ENCODE measurements at places on chromosomes 16 and 17.
A peak's percentile ranks its signal among the peaks of the same experiment; 100 is the strongest.

DNA sequence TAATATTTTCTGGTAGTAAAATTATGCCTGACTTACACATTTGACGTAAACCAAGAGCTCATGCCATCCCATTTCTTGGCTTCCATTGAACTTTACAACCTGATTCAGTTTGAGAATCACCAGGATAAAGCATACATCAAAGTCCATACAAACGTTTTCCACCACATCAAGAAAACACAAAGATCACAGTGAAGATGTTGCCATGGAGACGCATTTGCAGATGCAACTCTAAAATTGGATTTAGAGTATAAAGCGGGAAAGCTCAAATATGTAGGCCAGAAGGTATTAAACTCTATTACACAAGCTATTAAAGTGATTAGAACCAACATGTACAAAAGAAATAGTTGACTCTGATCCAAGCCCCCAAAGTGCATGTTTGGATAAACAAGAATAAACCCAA lies 10.4 kb downstream of the C16orf46 start:
- no peak for DNase-seq

GRCh38 chr16:50721549-50722404 lies 20.1 kb upstream of the CYLD start:
- no peak for DNase-seq

GRCh38 chr16:86975445-86975844 lies 341.7 kb downstream of the C16orf95 start:
- DNase-seq: no peak

GRCh38 chr16:51542981-51543815 lies 392.1 kb upstream of the SALL1 start:
- DNase-seq: no peak

- DNase-seq: no peak
Measured at GRCh38 chr17:40498281-40499084, 2.9 kb downstream of the TNS4 start.

DNA sequence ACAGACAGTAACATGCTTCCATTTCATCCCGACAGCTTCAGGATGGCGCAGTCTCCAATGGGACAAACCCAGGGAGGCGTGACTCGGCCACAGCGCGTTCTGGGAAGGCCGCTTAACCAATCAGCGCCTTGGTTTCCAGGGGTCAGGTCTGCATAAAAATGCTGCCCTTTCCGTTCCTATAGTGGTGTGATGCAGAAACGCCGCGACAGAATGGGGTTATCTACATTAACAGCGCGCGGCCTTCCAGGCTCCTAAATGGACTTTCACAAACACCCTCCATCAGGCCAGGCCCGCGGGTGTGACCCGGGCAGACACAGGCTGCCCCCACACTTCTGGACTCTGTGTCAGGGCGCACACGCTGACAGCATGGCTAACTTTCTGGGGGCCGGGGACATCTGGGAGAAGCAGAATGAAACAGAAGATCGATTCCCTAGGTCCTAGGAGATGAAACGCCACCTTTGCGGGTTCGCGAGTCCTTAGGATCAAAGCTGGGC lies 792 bp downstream of the TMEM231 start:
- DNase-seq: peak; percentile 5

DNA sequence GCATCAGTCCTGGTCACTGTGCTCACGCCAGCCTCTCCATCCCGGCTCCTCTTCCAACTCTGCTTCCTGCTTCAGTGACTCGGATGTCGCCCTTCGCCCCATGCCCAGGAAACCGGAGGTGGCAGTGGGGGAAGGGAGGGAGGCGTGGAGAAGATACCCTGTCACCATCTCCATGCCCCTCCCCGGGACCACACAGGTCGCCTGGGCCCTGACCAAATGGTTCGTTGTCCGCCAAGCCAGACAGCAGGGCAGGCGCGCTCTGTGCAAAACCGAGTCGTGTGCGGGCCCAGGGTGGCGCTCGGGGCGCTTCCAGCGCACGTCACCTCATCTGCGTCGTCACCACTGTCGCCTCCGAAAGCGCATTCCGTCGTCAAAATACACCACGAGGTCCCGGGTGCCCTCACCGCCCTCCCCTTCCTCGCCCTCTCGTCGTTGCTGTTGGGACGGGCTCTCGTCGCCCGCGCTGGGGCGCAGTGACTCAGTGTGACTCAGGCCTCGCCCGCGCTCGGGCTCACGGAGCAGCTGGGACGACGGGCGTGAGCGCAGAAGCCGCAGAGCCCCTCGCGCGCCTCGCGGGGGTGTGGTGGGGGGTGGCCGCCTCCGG lies 39.2 kb downstream of the ZNF778 start:
- no peak for DNase-seq

GRCh38 chr16:49588729-49589384 lies 215.3 kb downstream of the C16orf78 start:
- DNase-seq: no peak

DNA sequence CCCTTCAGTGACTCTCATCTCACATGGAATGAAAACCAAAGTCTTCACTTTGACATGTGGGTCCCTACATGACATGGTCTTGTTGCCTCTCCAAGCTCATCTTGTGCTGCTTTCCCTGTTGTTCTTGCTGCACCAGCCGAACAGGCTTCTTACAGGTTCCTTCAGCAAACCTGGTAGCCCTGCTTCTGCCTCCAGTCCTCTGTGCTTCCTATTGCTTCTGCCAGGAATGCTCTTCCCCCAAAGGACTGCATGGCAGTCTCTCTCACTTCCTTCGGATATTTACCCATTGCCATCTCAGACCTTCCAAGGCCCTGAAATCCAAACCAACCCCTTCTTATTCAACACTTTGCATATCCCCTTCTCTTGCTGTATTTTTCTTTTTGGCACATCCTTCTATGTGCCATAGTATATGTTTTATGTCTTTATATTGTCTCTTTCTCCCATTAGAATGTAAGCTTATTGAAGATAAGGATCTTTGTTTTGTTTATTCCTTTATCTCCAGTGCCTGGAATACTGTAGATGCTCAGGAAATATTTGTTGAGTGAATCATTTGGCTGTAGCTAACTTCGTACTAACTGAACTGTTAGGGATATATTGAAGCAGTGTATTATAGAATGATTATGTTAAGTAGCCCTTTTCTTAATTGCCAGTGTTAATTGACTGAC lies 57.9 kb upstream of the SLC12A3 start:
- no peak for DNase-seq

GRCh38 chr16:78705694-78706093 lies 606.2 kb downstream of the WWOX start:
- no peak for DNase-seq

DNA sequence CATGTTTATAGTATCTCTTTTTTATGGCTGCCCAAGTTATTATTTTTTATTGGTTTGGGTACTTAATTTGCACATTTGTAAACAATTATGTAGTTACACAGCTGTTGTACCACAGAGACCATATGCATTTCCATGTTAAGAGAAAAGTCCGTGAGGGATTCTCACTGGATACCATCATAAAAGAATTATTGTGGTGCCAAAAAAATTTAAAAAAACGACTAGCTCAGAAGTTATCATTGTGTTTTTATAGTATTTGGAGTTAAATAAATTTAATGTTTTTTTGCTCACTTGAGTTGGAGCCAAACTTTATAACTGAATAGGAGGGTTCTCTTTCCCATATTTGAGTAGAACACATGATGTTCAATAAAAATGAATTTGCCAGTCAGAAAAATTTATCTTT lies 618.7 kb downstream of the WWOX start:
- no peak for DNase-seq

- DNase-seq: no peak
Measured at GRCh38 chr16:50299508-50300105, 33.3 kb downstream of the ADCY7 start.

- DNase-seq: no peak
Measured at GRCh38 chr16:83602761-83603722, 204.7 kb upstream of the HSBP1 start.

DNA sequence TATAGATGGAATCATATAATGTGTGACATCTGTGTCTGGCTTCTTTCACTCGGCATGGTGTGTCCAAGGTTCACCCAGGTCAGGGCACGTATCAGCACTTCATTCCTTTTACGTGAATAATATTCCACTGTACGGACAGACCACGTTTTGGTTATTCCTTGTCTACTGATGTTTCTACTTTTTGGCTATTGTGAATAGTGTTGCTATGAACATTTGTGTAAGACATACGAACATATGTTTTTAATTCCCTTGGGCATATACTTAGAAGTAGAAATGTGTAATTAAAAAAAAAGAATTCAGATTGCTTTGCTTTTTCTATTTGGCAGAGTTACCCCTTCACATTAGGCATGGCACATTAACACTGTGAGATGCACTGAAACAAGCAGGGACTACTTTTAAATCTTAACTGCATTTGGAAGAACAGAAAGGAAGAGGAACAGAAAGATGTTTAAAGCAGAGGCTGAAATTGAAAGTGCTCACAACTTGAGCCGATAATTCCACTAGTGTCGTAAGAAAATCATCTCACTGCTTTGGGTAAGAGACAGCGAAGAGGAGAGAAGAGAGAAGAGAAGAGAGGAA lies 105.3 kb downstream of the VPS53 start:
- no peak for DNase-seq

Data from NCI-H2081 treated with DMSO at 0.1 percent for 48 hours (cell line).